MCF 10A (cell line): ENCODE measurements at places on chromosomes 5 and 9. TPM values are rescaled to one million over a fixed set of nuclear protein-coding genes. Genes with fewer than 3 reads are reported as not detected.

DNA sequence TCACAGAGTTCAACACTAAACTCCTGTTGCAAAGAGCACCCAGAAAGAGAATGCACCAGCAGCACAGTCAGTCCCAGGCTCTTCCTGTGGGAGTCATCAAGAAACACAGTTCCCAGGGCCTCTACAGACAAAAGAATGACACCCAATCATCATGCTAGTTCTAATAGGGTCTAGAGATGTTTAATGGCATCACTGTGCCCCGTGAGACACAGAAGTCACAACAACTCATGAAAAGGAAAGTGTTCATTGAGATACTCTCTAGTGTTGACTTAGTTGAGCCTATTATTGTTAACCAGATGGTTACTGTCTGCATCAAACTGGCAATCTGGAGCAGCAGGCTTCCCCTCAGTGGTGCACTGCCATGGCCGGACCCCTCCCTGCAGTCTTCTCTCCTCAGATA lies 1.6 kb downstream of the KLHL3 start:
- DNase-seq = no peak

The SEMA5A gene
- 1.2 and 1.4 TPM in 2 replicates for total RNA-seq

- DNase-seq = peak; percentile 83
These were observed 16.9 kb downstream of the IL5 start for GRCh38 chr5:132526290-132526973.

The SLC6A7 gene
- total RNA-seq = not detected in 2 replicates

- DNase-seq = peak; percentile 4
These were observed 352.2 kb downstream of the PLK2 start for GRCh38 chr5:58107704-58108103.

The DBN1 gene
- 149 and 165 TPM in 2 replicates for total RNA-seq
